ENCODE measurements at places on chromosomes 5 and 9. TPM values are rescaled to one million over a fixed set of nuclear protein-coding genes. Genes with fewer than 3 reads are reported as not detected.

The PCDHGB1 gene
- polyA plus RNA-seq, result 2.1 TPM

The SH3RF2 gene
- 4.7 TPM for polyA plus RNA-seq

The ERMP1 gene
- 48.3 TPM for polyA plus RNA-seq

The FOXD1 gene
- 8.7 TPM for polyA plus RNA-seq

The TEX48 gene
- not detected for polyA plus RNA-seq

The GCNT1 gene
- 5.1 TPM for polyA plus RNA-seq

The RMRP gene
- not detected for polyA plus RNA-seq

The ELOVL7 gene
- 15.1 TPM for polyA plus RNA-seq

The HARS1 gene
- 67.1 TPM for polyA plus RNA-seq

The PCDHGA7 gene
- 2.8 TPM for polyA plus RNA-seq

The GDA gene
- polyA plus RNA-seq, result 0.27 TPM

The TPRN gene
- 18.6 TPM for polyA plus RNA-seq

The CNTNAP3 gene
- polyA plus RNA-seq, result 4.6 TPM

The TAF1L gene
- 0.07 TPM for polyA plus RNA-seq

The ESM1 gene
- 13.8 TPM for polyA plus RNA-seq

The UGT3A2 gene
- 18.7 TPM for polyA plus RNA-seq

The ARRDC3 gene
- 182 TPM for polyA plus RNA-seq

The CDX1 gene
- polyA plus RNA-seq, result 0.80 TPM

The CLIC3 gene
- 0.30 TPM for polyA plus RNA-seq

The BASP1 gene
- polyA plus RNA-seq, result 84.6 TPM

The GAS1 gene
- 56.7 TPM for polyA plus RNA-seq

The MEIKIN gene
- not detected for polyA plus RNA-seq

The ATOSB gene
- polyA plus RNA-seq, result 12.7 TPM
